Germinal center (tissue), 1 donor: ENCODE measurements at places on chromosomes 1 and 21.

DNA sequence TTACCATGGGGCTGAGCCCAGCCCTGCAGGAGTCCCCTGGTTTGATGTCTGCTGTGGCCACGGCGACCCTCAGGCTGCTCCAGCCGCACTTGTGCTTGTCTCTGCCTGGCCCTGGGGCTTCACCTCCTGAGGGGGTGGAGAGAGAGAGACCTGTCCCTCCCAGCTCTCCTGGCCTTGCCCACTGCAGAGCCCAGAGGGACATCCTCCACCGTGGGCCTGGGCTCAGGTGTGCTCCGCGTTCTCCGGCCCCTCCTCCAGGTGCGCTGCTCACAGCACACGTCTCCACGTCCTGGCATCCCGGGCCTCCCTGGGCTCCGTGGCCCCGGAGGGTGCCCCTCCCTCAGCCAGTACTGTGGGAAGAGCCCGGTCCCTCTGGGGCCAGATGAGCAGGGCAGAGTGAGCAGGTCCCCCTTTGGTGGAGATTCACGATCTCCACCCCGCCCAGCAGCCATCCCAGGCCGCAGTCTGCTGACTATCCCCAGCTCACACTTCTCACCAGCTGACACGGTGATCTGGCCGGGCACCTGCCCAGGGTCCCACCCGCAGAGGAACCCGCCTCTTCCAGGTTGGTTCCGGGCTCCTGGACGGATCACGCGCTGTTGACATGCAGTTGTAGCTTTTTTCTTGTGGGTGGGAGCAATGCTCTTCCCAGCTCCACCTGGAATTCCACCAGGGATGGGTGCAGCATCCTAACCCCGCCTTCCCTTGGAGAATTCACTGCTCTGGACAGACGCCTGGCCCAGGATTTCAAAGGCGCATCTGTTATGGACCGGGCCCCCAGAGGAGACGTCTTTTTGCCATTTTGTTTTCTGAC is 41.8 kb upstream of the POFUT2 start:
- no peak for DNase-seq

GRCh38 chr21:34881839-34882371 is 167.2 kb downstream of the RUNX1 start:
- DNase-seq = no peak

DNA sequence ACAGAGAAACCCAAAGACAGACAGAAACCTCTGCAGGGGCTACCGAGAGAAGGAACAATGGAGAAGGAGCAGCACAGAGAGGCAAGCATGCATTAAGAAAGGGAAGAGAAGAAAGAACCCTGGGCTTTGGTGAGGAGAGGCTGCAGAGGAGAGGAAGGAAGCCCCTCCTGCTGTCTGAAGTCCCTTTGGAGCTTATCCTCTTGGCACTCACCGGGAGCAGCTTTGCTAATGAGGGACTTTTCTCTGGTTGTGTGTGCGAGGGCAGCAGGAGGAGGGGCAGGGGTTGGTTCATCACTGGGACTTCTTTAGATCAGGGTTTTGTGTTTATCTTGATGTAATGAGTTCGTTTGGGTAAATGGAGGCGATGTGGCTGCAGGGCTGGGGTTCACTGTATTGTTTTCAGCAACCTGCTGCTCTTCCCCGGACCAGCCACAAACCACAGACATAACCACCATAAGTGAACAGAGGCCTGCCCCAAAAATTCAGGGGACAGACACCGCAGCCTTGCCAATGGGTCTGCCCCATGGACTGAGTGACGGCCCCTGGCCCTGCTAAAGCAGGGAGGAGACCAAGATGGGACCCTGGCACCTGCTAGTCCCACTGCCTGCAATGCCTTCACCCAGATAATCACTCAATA is 100.6 kb downstream of the KCND3 start:
- no peak for DNase-seq

DNA sequence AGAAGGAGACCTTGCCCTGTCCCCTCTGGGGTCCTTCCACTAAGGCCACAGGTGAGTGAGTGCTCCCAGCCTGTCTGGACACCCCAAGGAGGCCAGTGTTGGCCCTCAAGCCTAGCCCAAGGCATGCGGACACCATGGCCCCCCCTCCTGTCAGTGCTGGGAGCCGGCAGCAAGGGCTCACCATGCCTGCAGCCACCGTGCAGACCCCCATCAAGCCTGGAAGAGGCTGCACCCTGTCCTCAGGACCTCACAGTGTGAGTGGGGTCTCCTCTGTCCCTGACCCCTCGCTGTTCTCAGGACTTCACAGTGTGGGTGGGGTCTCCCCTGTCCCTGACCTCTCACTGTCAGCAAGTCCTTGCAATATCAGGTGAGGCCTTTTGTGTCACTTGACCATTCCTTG is 33.2 kb upstream of the PRSS38 start:
- DNase-seq = no peak

- no peak for DNase-seq
Measured at GRCh38 chr1:225691377-225691776, 38.5 kb upstream of the ENAH start.

DNA sequence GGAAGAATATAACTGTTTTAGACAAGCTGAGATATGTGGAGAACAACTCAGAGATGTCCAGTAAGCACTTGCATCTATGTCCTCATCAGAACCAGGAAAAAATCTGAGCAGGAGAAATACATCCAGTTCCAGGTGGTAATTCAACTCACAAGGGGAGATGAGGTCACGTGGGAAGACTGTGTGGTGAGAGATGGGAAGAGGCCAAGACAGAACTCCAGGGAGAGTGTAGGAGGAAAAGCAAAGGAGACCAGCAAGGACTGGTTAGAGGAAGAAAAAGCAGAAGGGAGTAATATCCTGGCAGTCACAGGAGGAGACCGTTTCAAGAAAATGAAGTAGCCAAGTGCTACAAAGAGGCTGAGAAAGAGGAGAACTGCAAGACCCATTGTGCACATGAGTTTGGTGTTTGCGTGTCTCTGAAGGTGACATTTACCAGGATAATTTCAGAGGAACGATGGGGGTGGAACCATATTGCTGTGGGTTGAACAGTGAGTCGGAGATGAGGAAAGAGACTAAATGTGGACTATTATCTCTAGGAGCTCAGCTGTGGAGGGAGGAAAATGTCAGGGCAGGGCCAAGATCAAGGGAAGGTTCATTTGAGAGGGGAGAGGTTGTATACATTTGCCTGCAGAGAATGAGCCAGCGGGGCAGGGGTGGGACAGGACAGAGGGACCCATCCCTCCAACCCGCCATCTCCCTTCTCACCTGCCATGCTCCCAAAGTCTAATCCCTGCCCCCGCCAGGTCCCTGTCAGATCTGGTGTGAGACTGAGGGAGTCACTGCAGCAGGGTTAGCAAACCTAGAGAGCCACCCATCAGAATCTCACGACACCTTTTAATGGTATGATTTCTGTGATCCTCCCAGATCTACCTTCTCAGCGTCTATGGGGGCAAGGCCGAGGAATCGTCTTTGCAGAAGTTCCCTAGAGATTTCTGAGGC is 24.9 kb downstream of the SUSD4 start:
- no peak for DNase-seq

DNA sequence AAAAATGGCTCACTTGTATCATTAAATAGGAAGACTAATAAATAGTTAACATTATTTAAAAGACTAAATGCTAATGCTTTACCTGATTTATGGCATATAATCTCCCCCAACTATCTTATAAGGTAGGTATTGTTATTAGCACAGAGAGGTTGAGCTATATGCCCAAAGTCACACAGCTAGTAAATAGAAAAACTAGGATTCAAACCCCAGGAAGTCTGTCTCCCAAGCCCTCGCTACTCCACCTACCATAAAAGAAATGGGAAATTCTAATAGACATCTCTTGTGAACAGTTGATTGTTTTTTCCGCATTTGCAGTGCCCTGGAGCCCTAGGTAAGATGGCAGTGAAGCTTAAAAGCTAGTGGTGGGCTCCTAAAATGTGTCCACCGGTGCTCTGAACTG is 65.2 kb upstream of the SOD1 start:
- no peak for DNase-seq

- no peak for DNase-seq
Measured at GRCh38 chr1:54228638-54229079, 28.7 kb downstream of the MRPL37 start.

GRCh38 chr1:116372191-116372590 is 853 bp upstream of the ATP1A1 start:
- no peak for DNase-seq

- no peak for DNase-seq
Measured at GRCh38 chr1:246300626-246301549, 206.2 kb downstream of the SMYD3 start.

- no peak for DNase-seq
Measured at GRCh38 chr1:180862305-180862704, 50.4 kb upstream of the KIAA1614 start.

GRCh38 chr1:39063191-39063590 is 37.0 kb downstream of the NDUFS5 start:
- no peak for DNase-seq

DNA sequence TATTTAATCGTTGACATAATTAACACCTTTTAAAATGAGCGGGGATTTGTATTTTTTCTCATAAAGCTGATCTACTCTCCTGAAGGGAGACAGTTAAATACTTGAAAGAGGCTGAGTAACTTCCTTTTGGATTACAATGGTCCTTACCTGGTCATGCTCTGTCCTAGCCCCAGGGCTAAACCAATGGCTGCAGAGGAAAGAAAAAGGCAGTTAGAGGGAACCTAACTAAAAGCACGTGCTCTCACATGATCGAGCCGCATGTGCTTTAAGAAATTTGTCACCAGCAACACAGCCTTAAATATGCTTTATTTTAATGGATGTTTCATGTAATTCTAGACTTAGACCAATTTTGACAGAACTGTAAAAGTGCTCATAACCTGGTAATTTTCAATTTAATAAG is 132.7 kb downstream of the GPATCH2 start:
- no peak for DNase-seq

DNA sequence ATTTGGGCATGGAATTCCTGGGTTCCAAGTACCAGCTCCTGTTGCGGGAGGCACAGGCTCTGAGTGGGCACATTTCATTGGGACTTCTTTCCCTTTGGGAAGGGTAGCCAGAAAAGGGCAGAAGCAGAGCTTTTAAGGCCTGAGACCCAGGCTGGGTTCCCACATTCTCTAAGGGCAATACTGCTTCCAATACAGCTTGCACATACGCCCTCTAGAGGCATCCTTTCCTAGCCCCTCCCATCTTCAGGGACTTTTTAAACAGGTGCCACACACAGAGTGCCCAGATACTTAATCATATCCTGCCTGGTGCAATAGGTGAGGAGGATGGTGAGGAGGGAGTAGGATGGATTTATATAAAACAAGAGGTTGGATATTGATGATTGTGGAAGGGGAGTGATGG is 5.7 kb downstream of the GPR88 start:
- peak; percentile 44 for DNase-seq

DNA sequence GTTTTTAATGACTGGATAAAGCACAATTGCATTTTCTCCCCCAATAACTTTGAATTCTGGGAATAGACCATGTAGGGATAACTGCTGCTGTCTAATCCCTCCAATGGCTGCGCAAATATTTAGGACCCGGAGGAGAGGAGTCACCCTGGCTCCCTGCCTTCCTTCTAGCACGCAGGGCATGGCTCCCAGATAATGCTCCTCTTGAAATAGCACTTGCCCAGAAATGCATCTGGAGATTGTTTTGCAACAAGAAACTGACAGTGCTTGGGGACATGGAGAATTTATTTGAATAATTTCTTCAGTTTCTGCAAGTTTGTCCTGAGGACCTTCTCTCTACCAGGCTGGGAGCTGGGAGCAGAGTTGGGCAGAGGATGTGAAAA is 83.5 kb downstream of the MAN1C1 start:
- DNase-seq = no peak

- no peak for DNase-seq
Measured at GRCh38 chr1:112754116-112754628, 39.0 kb upstream of the PPM1J start.

DNA sequence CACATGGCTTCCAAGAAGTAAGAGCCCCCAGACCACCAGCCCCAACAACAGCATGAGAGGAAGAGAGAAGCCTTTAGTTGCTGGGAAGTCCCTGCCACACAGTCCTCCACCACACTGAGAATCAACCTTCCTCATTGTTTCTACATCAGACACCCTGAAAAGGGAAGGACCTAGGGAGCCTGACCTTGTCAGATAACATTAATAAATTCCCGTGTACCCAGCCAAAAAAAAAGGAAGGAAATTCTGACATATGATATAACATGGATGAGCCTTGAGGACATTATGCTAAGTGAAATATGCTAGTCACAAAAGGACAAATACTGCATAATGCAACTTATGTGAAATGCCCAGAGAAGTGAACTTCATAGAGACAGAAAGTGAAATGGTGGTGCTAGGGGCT is 65.6 kb upstream of the ARHGAP29 start:
- DNase-seq = no peak

GRCh38 chr1:209368864-209369598 is 214.5 kb upstream of the CAMK1G start:
- no peak for DNase-seq

GRCh38 chr1:2334883-2335534 is 56.3 kb downstream of the MORN1 start:
- no peak for DNase-seq

GRCh38 chr1:36238433-36238832 is 14.2 kb downstream of the THRAP3 start:
- DNase-seq = no peak

DNA sequence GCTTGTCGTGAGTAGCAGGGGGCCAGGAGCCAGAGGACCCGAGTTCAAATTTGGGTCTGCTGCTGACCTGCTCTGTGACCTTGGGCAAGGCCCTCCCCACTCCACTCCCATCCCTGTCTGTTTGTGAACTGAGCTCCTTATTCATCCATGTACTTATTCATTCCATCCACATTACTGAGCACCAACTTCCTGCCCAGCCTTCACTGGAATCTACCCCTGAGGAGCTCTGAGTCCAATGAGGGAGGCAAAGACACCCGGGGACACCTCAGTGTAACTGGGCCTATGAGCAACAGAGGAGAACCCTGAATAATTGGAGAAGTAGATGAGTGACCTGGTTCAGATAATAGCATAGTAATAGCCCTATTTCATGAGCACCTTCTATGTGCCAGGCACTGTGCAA is 8.9 kb downstream of the BSND start:
- DNase-seq = no peak

DNA sequence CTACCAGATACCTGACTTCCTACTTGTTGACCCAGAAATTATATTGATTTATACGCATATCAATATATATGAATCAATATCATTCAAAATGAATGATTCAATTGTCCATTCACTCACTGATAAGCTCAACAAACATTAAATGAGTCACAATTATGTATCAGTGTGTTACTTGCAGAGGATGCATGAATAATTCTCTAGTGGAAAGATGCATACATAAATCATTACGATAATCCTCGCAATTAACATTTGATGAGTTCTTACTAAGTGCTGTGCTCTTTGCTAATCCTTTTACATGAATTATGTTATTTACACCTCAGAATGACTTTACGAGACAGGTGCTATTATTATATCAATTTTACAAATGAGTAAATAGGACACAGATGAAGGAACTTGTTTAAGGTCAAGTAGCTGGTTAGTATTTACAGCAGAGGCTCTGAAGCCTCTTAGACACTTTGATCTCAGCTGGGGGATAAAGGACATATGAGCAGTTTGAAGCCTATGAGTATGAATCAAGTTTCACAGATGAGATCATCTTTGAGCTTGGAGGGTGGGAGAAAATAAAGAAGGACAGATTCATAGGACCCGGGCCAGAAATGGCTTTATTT is 112.8 kb upstream of the ADAMTS5 start:
- DNase-seq = no peak

GRCh38 chr1:157124855-157125254 is 13.3 kb downstream of the ETV3 start:
- no peak for DNase-seq
